Type B pancreatic cell (in vitro differentiated cells): ENCODE measurements at places on chromosomes 6 and 20.
A peak's percentile ranks its signal among the peaks of the same experiment; 100 is the strongest.

DNA sequence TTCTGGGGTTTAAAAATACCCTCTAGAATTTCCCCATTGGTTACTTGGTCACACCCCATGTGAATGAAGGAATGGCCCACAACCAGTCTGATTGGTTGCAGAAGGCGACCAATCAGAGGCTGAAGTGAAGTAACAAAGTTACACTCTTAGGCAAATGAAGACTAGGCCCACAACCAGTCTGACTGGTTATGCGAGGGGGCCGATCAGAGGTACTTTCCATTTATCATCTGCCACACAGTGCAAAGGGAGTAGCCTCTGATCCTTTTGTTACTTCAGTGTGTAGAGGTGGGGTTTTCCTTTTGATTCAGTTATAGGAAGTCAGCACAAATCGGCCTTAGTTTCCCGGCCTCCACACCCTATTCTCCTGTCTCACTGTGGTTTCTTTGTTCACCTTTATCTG lies 61.2 kb upstream of the SGK1 start:
- H3K4me1 ChIP-seq, result peaks cover 24% of the 10 kb centered on the region
- no peaks in the 10 kb centered on the region for H3K27me3 ChIP-seq
- H3K36me3 ChIP-seq, result no peaks in the 10 kb centered on the region
- H3K27ac ChIP-seq, result peak overlapping the region; percentile 97

DNA sequence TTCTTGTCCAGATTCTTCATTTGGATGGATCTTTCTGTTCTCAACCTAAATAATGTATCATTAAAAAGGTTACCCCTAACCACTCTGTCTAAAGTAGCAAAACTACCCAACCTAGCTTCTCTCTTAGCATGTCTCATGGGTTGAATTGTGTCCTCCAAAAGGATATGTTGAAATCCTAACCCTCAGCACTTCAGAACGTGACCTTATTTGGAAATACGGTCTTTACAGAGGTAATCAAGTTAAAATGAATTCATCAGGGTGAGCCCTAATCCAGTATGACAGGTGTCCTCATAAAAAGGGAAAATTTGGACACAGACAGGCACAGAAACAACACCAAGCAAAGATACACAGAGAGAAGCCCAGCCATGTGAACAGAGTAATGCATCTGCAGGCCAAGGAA lies 6.1 kb upstream of the FRK start:
- H3K36me3 ChIP-seq, result no peaks in the 10 kb centered on the region
- no peak for DNase-seq
- H3K4me1 ChIP-seq, result peaks cover 6% of the 10 kb centered on the region
- H3K27me3 ChIP-seq, result no peaks in the 10 kb centered on the region
- H3K4me3 ChIP-seq, result no peak overlapping the region

GRCh38 chr20:36369739-36370138 lies 63.6 kb downstream of the DLGAP4 start:
- H3K4me3 ChIP-seq, result no peak overlapping the region
- no peak overlapping the region for H3K27ac ChIP-seq
- H3K36me3 ChIP-seq, result no peaks in the 10 kb centered on the region
- no peak for DNase-seq

GRCh38 chr6:94394822-94395221 lies 975.5 kb upstream of the EPHA7 start:
- H3K27ac ChIP-seq, result no peak overlapping the region
- H3K4me3 ChIP-seq, result no peak overlapping the region
- no peaks in the 10 kb centered on the region for H3K27me3 ChIP-seq
- no peaks in the 10 kb centered on the region for H3K4me1 ChIP-seq

DNA sequence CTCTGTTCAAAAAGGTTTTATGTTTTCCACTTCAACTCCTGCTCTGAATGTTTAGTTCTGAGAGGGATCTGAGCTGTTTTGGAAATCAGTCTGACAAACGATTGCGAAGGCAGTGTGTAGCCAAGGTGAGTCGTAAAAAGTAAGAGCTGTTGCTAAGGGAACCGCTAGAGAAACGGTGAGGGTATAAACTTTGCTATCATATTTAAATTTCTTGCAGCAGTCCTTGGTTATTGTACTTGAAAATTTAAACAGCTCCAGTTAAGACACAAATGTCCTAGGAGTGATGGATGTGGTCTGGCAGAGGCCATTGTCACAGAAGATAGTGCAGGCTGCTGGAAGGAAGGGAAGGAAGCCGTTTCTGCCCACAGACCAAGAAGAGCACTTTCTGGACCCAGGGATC lies 64.9 kb upstream of the CITED2 start:
- peaks cover 8% of the 10 kb centered on the region for H3K4me1 ChIP-seq
- no peak overlapping the region for H3K4me3 ChIP-seq
- no peak for DNase-seq
- H3K27ac ChIP-seq, result no peak overlapping the region

DNA sequence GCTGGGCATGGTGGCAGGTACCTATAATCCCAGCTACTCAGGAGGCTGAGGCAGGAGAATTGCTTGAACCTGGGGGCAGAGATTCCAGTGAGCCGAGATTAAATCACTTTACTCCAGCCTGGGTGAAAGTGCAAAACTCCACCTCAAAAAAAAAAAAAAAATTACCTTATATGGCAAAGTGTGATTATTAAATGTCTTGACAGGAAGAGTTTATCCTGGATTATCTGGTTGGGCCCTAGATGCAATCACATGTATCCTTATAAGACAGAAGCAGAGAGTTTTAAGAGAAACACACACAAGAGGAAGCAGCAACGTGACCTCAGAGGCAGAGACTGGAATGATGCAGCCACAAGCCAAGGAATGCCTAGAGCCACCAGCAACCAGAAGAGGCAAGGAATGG lies 11.0 kb downstream of the ADA start:
- peaks cover 41% of the 10 kb centered on the region for H3K4me1 ChIP-seq
- H3K4me3 ChIP-seq, result no peak overlapping the region
- no peak for DNase-seq

- H3K4me1 ChIP-seq, result no peaks in the 10 kb centered on the region
- H3K36me3 ChIP-seq, result peaks cover 11% of the 10 kb centered on the region
- DNase-seq, result no peak
- H3K27ac ChIP-seq, result no peak overlapping the region
Observed at GRCh38 chr20:51608061-51608460, 65.5 kb upstream of the NFATC2 start.

- H3K36me3 ChIP-seq, result no peaks in the 10 kb centered on the region
- no peak within 1 kb of the TSS for H3K4me3 ChIP-seq
- no peak for DNase-seq
- H3K4me1 ChIP-seq, result peaks cover 7% of the 10 kb centered on the region
- H3K27ac ChIP-seq, result no peak within 1 kb of the TSS
Observed at GRCh38 chr6:167157863-167158262, at the start of gene GPR31. GPR31 (minus strand) TSS chr6:167157980; CDS start chr6:167157831, 149 bp downstream.

DNA sequence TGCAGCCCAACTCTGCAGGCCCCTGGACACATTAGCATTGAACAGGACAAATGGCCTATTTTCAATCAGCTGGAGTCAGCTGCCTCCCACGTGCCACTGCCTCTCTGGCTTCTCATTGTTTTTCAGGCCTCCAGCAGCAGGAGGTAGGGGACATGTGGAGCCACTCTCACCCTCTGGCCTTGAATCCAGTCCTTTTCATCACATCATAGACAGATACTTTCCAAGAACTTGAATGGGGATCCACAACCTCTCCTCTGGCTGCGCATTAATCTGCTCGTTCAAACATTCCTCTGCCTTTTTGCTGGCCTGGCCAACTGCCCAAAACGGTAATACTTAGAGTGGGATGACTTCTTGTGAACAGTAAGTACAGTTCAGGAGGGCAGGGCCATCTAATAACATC lies 592.3 kb downstream of the PKHD1 start:
- peak overlapping the region; percentile 13 for H3K4me3 ChIP-seq
- H3K4me1 ChIP-seq, result peaks cover 16% of the 10 kb centered on the region
- H3K36me3 ChIP-seq, result no peaks in the 10 kb centered on the region
- no peaks in the 10 kb centered on the region for H3K27me3 ChIP-seq

DNA sequence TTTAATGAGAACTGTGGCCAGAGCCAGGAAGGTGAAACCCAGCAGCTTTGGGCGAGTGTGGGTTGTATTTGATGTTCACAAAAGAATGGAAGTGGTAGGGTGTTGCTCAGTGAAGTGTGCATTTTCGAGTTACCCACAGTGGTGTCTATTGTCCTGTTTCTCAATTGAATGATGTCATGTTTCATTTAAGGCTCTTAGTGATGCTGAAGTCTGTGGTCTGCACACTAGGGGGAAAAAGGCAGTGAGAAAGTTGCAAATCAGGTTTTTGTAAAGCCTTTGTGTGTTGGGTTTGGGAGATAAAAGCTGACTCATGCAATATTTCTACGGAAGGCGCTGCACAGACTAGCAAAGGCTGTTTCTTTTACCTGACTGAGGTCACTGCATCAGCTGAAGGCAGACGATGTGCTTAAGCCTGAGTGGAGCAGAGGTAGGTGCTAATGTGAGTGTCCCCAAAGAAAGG lies 121.1 kb downstream of the PLEKHG1 start:
- peaks cover 4% of the 10 kb centered on the region for H3K36me3 ChIP-seq
- peak overlapping the region; percentile 96 for H3K27ac ChIP-seq
- H3K27me3 ChIP-seq, result no peaks in the 10 kb centered on the region
- H3K4me3 ChIP-seq, result peak overlapping the region; percentile 90
- no peak for DNase-seq

DNA sequence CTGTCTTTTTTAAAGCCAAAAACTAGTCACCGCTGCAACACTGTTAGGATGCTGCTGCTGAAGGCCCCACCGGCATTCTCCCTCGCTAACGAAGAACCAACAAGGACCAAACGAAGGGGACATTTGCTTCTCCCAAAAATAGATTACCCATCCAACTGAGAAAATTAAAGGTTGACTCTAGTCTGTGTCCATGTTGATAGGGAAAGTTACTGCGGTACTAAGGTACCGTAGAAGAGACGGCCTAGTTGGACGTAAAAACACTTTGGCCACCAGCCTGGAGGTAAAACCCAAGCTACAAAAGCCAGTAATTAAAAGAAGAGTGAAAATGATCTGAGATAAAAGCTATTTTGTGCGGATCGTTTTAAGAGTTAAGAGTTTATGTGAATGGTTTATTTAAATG lies 11.8 kb upstream of the FOXF2 start:
- H3K4me1 ChIP-seq, result peaks cover 12% of the 10 kb centered on the region
- H3K27ac ChIP-seq, result no peak overlapping the region
- H3K36me3 ChIP-seq, result no peaks in the 10 kb centered on the region
- peak overlapping the region; percentile 11 for H3K4me3 ChIP-seq

GRCh38 chr20:16013631-16014030 lies 559.6 kb downstream of the KIF16B start:
- DNase-seq, result no peak
- H3K4me3 ChIP-seq, result no peak overlapping the region
- H3K4me1 ChIP-seq, result no peaks in the 10 kb centered on the region
- H3K27me3 ChIP-seq, result no peaks in the 10 kb centered on the region
- no peaks in the 10 kb centered on the region for H3K36me3 ChIP-seq

DNA sequence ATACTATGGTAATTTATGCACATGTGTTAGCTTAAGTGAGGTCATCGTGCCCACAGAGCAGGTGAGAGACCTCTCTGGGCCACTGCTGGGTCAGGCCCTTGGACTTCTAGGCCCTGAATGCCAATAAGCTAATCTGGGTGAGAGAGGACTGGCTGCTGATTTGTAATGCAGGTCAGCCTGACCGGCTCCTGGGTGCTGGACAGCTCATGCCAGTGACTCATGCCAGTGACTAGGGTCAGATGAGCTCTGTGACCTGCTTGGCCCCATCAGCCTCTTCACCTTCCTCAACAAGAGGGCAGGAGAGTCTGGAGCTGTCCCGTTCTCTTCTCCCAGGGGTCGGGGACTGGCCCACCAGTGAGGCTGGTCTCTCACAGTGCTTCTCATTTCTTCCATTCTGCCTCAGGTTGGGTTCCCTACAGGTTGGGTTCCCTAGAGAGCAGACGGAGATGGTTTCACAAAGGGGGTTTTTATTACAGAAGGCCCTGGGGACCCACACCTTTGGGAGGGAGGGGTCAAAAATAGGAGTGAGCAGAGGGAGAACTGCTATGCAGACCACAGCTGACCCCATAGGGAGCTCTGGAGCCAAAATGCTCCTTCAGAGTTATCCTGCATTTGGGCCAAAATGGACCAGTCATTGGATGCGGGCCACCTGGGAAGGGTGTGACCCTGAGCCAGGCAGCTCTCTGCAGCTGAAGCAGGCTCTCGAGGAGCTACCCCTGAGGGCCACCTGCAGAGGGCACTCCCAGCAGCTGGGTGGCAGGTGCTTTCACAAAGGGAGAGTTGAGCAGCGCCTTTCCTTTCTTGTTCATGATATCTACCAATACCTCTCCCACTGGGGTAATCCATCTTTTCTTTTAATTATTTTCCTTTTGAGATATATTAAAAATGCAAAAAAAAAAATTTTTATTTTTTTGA lies 2.2 kb upstream of the OXT start:
- peaks cover 5% of the 10 kb centered on the region for H3K36me3 ChIP-seq
- no peaks in the 10 kb centered on the region for H3K4me1 ChIP-seq
- H3K27ac ChIP-seq, result no peak overlapping the region
- no peak for DNase-seq
